ENCODE measurements at places on chromosomes 6 and 20.

DNA sequence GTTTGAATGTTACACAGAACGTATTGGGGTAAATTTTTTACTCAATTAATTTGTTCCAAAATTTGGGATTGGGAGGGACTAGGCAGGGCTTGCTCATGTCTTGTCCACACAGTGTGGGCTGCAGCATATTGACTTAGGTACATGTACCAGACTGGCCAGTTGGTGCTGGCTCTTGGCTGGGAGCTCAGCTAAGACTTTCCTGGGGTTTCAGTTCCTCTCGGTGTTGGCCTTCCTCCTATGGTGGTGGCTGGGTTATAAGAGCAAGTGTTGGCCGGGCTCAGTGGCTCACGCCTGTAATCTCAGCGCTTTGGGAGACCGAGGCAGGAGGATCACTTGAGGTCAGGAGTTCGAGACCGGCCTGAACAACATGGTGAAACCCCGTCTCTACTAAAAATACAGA lies 4.9 kb downstream of the CENPQ start:
- H3K4me3 ChIP-seq = no peak overlapping the region
- no peak for DNase-seq
- H3K27ac ChIP-seq = no peak overlapping the region
- H3K36me3 ChIP-seq = peaks cover 13% of the 10 kb centered on the region
- H3K27me3 ChIP-seq = no peaks in the 10 kb centered on the region

- no peaks in the 10 kb centered on the region for H3K36me3 ChIP-seq
- H3K27me3 ChIP-seq = no peaks in the 10 kb centered on the region
- no peak overlapping the region for H3K4me3 ChIP-seq
- H3K27ac ChIP-seq = no peak overlapping the region
- no peak for DNase-seq
- H3K4me1 ChIP-seq = peaks cover 3% of the 10 kb centered on the region
Measured at GRCh38 chr6:28517964-28518363, 2.4 kb upstream of the GPX6 start.

- peaks cover 43% of the 10 kb centered on the region for H3K27me3 ChIP-seq
- no peaks in the 10 kb centered on the region for H3K36me3 ChIP-seq
- 0 out of 2 replicates have a peak, but pooled peaks cover 3% of the 10 kb centered on the region for H3K4me1 ChIP-seq
- no peak overlapping the region for H3K27ac ChIP-seq
- no peak for DNase-seq
- no peak overlapping the region for H3K4me3 ChIP-seq
Measured at GRCh38 chr6:4280707-4281106, 145.3 kb upstream of the ECI2 start.

DNA sequence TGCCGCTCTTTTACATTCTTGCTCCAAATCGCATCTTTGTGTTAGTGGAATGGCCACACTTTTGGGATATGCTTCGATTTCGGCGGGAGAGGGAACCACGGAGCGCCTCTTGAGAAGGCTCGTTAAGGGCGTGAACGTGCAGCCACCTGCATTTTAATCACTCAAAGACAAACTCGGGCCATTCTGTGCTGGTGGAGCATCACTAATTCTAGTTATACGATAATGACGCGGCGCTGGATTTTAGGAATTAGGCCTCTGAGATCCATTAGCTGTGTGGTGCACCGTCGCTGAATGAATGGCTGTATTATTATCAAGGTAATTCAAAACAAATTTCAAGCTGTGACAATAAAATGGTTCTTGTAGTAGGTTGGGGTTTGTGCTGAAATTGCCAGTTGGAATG lies 305.6 kb downstream of the CDH4 start:
- no peaks in the 10 kb centered on the region for H3K4me1 ChIP-seq
- H3K4me3 ChIP-seq = no peak overlapping the region
- DNase-seq = no peak
- no peak overlapping the region for H3K27ac ChIP-seq

DNA sequence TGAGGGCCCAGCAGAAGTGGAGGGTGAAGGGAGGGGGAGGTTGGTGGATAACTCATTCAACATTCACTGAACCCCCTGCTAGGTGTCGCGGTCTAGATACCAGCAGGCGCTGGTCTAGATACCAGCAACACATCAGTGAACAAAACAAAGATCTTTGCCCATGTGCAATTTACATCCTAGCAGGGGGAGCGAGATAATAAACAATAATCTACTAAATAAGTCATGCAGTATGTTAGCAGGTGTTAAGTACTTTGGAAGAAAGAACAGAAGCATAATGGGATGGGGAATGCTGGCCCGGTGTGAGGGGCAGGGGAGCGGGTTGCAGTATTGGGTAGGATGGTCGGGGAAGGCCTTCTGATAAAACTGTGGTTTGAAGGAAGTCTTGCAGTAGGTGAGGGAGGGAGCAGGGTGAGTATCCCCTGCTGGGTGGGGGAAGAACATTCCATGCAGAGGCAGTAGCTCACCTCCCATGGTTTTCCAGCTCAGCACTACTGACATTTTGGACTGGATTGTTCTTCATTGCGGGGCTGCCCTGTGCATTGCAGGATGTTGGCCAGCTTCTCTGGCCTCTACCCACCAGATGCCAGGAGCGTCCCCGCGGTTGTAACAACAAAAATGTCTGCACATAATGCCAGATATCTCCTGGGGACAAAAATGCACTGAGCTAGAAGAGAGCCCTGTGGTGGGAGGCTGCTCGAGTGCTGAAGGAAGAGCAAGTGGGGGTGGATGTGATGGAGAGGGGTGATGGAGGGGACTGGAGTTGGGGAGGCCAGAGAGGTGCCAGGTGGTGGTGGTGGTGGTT lies 117.3 kb downstream of the TOX2 start:
- no peak overlapping the region for H3K4me3 ChIP-seq
- no peaks in the 10 kb centered on the region for H3K4me1 ChIP-seq
- no peaks in the 10 kb centered on the region for H3K27me3 ChIP-seq
- H3K27ac ChIP-seq = no peak overlapping the region
- DNase-seq = no peak
- H3K36me3 ChIP-seq = no peaks in the 10 kb centered on the region

DNA sequence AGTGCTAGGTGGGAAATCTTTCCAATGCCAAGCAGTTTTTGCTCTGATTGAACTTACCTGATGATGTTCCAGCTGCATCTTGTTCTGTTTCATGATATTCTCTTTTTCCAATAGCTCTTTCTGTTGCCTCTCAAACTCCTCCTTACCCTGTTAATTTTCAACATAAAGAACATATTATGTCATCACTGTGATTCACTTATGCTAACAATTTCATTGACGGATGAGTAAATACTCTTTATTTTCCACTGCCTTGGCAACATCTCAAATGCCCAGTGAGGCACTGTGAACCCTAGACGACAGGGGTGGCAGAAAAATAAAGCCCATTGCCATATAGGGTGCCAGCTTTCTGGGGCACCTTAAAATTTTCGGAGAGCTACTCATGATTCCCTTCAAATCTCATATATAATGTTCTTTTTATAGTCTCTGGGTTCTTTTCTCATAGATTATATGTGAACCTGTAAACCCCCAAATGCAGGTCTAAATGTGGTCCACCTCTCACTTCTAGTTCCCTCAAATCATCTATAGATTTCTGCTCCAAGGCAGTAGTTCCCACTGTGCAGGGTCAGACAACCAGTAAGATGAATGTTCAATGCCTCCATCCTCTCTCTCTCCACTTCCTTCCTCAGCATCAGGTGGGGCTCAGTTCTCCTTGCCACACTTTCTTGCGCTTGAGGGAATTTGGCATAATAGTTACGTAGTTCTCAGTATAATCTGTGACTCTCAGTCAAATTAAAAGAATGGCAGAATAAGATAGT lies 44.1 kb downstream of the NEDD9 start:
- no peak for DNase-seq
- H3K4me3 ChIP-seq = no peak overlapping the region
- peaks cover 14% of the 10 kb centered on the region for H3K36me3 ChIP-seq
- H3K27me3 ChIP-seq = no peaks in the 10 kb centered on the region

GRCh38 chr20:1212607-1213396 lies 9.5 kb downstream of the C20orf202 start:
- H3K4me1 ChIP-seq = peaks cover 16% of the 10 kb centered on the region
- H3K27me3 ChIP-seq = no peaks in the 10 kb centered on the region
- peak; percentile 95 for DNase-seq
- H3K4me3 ChIP-seq = no peak overlapping the region

- peak; percentile 36 for DNase-seq
- no peaks in the 10 kb centered on the region for H3K36me3 ChIP-seq
- peaks cover 37% of the 10 kb centered on the region for H3K4me1 ChIP-seq
Measured at GRCh38 chr6:35737413-35738211, 780 bp downstream of the ARMC12 start.

- peak; percentile 80 for DNase-seq
- H3K27ac ChIP-seq = no peak overlapping the region
- no peaks in the 10 kb centered on the region for H3K27me3 ChIP-seq
Measured at GRCh38 chr6:146913842-146914488, 290.3 kb upstream of the STXBP5 start.

GRCh38 chr6:46273911-46274310 lies 103.1 kb upstream of the ENPP5 start:
- no peaks in the 10 kb centered on the region for H3K4me1 ChIP-seq
- no peak overlapping the region for H3K27ac ChIP-seq
- no peaks in the 10 kb centered on the region for H3K36me3 ChIP-seq
- DNase-seq = no peak

GRCh38 chr6:3527651-3527977 lies 70.8 kb upstream of the SLC22A23 start:
- no peaks in the 10 kb centered on the region for H3K27me3 ChIP-seq
- peaks cover 11% of the 10 kb centered on the region for H3K4me1 ChIP-seq
- no peak overlapping the region for H3K27ac ChIP-seq
- no peak for DNase-seq
- H3K4me3 ChIP-seq = no peak overlapping the region
- no peaks in the 10 kb centered on the region for H3K36me3 ChIP-seq

- H3K27ac ChIP-seq = peak overlapping the region; percentile 84
- no peaks in the 10 kb centered on the region for H3K36me3 ChIP-seq
- peaks cover 13% of the 10 kb centered on the region for H3K4me1 ChIP-seq
- no peak for DNase-seq
- no peak overlapping the region for H3K4me3 ChIP-seq
Measured at GRCh38 chr6:15039136-15039535, 206.7 kb upstream of the JARID2 start.

DNA sequence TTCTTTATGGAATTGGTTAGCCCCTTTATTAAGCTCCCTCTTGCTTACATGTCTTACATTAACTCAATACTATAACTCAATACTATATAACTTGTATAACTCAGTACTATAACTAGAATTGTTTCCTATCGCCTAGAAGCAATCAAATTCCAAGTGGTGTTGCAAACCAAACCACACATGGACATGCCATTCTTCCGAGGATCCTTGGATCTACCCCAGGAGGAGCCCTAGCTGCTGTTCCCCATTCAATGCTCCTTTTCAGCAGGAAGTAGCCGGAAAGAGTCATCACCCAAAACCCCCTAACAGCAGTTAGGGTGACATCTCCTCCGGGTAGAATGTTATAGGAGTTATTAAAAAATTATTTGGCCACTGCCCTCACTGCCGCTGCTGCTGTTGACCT lies 40.5 kb downstream of the PLN start:
- H3K4me3 ChIP-seq = no peak overlapping the region
- no peaks in the 10 kb centered on the region for H3K27me3 ChIP-seq
- no peak for DNase-seq
- H3K4me1 ChIP-seq = peaks cover 18% of the 10 kb centered on the region

GRCh38 chr20:12965212-12965869 lies 43.4 kb upstream of the SPTLC3 start:
- no peak overlapping the region for H3K27ac ChIP-seq
- DNase-seq = no peak
- no peak overlapping the region for H3K4me3 ChIP-seq
- no peaks in the 10 kb centered on the region for H3K4me1 ChIP-seq
- no peaks in the 10 kb centered on the region for H3K27me3 ChIP-seq

DNA sequence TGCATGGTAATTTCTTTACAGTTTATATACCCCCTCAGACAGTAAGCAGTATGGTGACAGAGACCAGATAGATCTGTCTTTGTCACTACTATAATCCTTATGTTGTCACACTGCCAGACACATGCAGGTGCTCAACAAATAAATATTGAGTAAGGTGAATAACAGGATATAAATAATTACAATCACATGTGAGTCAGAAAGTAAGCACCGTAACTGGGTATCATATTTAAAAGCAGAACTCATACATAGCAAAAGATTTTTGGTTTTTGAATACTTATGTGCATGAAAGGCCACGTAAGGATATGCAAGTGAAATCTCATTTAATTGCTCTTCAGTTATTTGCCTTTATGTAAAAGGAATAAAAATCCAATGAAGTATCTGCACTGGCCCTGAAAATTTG lies 17.4 kb downstream of the CNBD2 start:
- H3K4me3 ChIP-seq = no peak overlapping the region
- no peak overlapping the region for H3K27ac ChIP-seq
- H3K36me3 ChIP-seq = no peaks in the 10 kb centered on the region
- no peaks in the 10 kb centered on the region for H3K4me1 ChIP-seq

GRCh38 chr6:31179896-31180295 lies 9.4 kb upstream of the POU5F1 start:
- peaks cover 33% of the 10 kb centered on the region for H3K4me1 ChIP-seq
- H3K4me3 ChIP-seq = no peak overlapping the region
- H3K27me3 ChIP-seq = no peaks in the 10 kb centered on the region
- H3K36me3 ChIP-seq = no peaks in the 10 kb centered on the region
- no peak overlapping the region for H3K27ac ChIP-seq

GRCh38 chr20:64098471-64099013 lies 8.8 kb downstream of the NPBWR2 start:
- H3K4me1 ChIP-seq = no peaks in the 10 kb centered on the region
- H3K27ac ChIP-seq = no peak overlapping the region
- no peak for DNase-seq
- no peaks in the 10 kb centered on the region for H3K36me3 ChIP-seq

- no peak for DNase-seq
- no peaks in the 10 kb centered on the region for H3K36me3 ChIP-seq
- no peak overlapping the region for H3K4me3 ChIP-seq
- H3K4me1 ChIP-seq = peaks cover 49% of the 10 kb centered on the region
- H3K27me3 ChIP-seq = peaks cover 60% of the 10 kb centered on the region
Measured at GRCh38 chr6:34150766-34151165, 4.9 kb upstream of the GRM4 start.

DNA sequence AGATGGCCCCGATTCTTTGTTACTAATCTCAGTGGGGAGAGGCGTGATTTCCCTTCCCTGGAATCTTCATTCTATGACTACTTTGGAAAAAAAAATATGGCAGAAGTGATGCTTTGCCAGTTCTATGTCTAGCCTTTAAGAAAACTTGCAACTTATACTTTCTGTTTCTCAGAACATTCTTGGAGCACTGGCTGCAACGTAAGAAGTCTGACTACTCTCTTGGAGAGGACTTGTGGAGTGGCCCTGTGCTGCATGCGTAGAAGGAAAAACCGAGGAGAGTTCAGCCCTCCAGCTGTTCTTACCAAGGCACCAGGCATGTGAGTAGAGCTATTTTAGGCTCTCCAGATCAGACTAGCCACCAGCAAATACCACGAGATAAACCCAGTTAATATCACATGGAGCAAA lies 77.6 kb upstream of the STXBP5 start:
- H3K27me3 ChIP-seq = no peaks in the 10 kb centered on the region
- H3K27ac ChIP-seq = no peak overlapping the region
- peaks cover 3% of the 10 kb centered on the region for H3K4me1 ChIP-seq
- no peak overlapping the region for H3K4me3 ChIP-seq

Data from GM23338 (cell line).